ENCODE measurements at places on chromosomes 11 and 22.

DNA sequence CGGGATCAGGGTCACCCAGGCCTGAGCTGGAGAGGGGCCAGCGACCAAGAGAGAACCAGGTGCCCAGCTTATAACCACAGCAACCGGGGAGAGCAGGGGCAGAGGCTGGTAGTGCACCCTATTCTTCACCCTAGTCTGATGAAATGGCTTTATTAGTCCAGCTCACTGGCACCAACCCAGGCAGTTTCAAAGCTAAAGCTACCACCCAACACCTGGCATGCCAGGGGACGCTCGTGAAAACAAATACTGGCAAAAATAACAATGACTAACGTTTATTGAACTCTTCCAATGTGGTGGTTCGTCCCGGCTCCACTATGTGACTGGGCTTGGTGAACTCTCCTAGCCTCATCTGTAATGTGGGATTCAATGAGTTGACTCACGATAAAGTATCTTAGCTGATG lies 30.6 kb downstream of the SCGB1A1 start:
- no peak for DNase-seq

GRCh38 chr22:31895411-31896123 lies 48.8 kb upstream of the YWHAH start:
- no peak for DNase-seq

DNA sequence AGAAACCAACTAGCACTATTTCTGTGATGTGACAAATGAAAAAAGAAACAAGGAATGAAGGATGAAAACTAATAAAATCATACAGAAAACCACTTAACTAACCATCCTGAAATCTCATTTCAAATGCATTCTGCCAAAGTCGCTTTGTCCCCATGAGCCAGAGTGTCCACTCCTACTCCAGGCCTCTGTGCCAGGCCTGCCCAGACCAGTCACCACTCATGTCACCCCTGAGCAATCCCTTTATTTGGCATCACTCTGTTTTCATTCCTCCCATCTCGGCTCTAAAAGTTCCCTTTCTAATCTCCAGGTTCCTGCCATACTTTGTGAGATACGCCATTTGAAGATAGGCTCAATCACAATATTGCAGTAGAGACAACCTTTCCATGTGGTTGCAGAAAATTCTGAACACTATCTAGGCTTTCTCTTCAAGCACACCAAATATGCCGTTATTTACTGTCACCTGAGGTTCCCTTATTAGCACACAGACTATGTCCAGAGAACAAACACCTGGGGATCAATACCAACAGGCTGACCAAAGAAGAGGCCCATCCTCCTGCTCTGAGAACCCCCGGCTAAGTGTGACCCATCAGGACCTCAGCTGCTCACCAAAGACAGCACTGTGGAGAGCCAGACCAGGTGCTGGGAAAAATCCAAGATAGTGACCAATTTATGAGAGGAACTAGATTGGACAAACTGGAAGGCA lies 202.4 kb downstream of the LARGE1 start:
- DNase-seq, result no peak

GRCh38 chr11:57618438-57618837 lies 21.0 kb downstream of the SERPING1 start:
- no peak for DNase-seq

DNA sequence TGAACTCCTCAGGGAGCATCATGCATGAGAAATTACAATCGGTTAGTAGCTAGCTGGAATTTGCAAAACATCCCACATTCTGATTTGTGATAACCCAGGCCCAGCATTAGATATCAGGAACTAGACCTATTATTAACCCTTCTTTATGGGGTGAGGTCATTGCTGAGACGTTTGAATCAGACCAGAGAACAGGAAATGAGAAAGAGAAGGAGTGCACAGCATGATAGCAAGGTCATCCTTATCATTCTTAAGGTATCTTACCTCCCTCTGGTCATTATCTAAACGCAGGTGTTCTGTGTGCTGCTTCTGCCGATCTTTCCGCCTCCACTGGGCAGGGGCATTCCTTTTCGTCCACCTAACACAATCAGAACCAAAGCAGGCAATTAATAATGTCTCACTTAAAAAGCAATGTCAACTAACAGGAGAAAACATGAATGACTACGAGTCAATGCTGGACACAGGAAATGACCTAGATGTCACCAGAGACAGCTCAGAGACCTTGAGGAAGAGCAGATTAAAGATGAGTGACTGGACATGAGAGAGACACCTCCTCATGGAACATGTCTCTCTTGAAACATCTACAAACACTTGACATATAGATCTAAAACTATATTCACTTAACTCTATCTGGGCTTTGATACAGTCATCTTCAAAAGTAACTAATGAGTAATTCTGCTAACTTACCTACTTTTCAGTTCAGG lies 78.3 kb upstream of the SCUBE2 start:
- no peak for DNase-seq

GRCh38 chr22:45129703-45130524 lies 33.8 kb upstream of the NUP50 start:
- DNase-seq, result no peak
